ENCODE measurements at places on chromosomes 16 and 17.

DNA sequence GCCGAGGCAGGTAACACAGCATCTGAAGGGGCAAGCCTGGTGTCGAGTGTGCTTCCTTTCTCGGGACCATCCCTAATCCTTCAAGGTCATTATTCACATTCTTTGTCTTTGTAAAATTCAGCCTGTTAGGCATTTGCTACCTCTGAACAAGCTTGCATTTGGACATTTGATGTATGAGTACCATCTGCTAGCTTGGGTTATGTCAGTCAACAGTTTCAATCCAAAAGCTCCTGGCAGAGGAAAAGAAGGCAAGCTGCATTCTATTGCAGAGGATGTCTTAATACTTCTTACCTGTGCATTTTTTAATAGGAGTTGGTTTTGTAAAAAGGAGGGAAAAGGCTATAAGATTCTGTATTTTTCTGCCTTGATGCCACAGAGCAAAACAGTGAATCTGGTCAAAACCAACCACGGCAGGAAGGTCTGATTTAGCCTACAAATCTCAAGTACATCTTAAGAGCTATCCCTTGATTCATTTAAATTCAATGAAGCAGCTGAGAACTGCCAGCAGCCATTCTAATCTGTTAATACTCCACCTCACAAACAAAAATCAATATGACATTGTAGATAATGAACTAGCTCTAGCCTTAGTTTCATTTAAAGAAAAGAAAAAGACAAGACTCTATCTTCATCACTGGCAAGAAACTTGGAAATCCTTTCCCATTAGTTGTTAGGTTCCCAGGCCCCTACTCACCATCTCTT is 39.0 kb downstream of the TEX2 start:
- no peak for DNase-seq

DNA sequence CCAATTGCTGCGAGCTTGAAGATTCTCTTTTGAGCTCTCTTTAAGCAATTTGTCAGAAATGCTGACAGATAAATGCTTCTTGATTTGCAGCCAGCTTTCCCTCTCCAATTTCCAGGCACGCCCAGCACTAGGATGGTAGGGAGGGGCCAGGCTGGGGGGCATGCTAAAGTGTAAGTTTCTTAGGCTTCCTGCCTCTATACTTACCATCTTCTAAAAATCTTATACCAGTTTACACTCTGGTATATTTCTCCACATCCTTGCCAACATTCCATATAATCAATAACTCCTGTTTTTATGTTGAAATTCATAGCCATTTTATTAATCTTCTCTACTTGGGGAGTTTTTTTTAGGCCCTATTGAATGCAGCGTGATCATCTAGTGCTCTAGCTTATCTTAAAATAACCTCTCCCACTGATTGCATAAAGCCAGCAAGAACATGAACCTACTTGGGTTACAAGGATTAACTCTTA is 17.5 kb downstream of the ACSF2 start:
- DNase-seq, result no peak

GRCh38 chr16:70152578-70153302 is 20.8 kb upstream of the CLEC18C start:
- no peak for DNase-seq

GRCh38 chr17:80950466-80951120 is 41.0 kb upstream of the CHMP6 start:
- DNase-seq, result no peak

GRCh38 chr17:5785867-5786509 is 201.7 kb upstream of the NLRP1 start:
- no peak for DNase-seq

DNA sequence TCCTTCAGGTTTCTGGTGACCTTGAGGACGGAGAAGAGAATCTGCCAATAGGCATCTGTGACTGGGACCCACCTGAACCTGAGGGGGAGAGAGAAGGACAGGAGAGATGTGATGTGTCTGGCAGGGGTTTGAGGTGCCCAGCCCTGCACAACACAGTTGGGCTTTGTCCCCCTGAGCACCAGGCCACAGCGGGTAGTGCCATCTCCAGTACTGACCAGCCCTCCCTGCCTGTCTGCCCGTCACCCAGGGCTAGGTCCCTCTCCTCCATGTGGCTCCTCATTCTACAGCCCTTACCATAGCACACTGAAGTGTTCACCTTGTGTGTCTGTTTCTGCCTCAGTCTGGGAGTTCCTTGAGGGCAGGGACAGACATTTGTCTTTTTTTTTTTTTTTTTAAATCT is 30.8 kb downstream of the NLRP1 start:
- no peak for DNase-seq

GRCh38 chr16:84648595-84649510 is 542 bp downstream of the KLHL36 start:
- DNase-seq, result peak; percentile 6

DNA sequence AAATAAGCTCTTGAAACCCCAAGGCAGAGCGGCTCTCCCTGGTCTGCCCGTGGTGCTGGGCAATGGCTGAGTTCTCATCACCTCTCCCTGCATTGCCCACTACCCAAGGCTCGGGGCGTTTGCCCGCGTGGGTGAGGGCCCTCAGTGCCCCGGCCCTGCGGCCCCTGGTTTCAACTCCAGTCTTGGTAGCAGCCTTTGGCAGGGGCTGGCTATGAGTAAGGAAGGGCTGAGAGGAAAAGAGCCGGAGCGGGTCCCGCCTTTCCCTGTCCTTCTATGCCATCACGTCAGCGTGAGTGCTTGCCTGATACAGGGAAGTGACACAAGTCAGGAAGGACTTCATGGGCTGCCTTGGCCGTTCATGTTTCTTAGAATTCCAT is 71.7 kb upstream of the CBX4 start:
- DNase-seq, result no peak
